ENCODE measurements at places on chromosomes 12 and 14.

GRCh38 chr14:66638689-66639088 lies 130.7 kb downstream of the GPHN start:
- peak; percentile 16 for DNase-seq

DNA sequence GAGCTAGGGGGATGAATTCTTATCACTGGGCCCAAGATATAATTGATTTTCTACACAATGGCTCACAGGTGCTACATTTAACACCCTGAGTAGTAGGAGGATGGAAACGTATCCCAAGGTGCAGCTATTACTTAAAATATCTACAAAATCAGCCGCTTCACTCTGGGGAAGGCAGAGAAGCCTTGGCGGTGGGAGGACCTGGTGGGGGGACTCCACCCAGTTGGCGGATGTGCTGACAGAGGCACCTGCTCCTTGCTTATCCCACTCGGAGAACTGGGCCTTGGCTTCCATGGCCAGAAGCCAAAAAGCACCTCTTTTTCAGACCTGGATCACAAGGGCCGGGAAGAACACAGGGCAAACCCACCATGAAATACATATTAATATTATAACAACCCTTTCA lies 106.3 kb downstream of the OTX2 start:
- DNase-seq, result no peak

- peak; percentile 63 for DNase-seq
These were observed 10.3 kb downstream of the TBPL2 start for GRCh38 chr14:55430024-55430690.

DNA sequence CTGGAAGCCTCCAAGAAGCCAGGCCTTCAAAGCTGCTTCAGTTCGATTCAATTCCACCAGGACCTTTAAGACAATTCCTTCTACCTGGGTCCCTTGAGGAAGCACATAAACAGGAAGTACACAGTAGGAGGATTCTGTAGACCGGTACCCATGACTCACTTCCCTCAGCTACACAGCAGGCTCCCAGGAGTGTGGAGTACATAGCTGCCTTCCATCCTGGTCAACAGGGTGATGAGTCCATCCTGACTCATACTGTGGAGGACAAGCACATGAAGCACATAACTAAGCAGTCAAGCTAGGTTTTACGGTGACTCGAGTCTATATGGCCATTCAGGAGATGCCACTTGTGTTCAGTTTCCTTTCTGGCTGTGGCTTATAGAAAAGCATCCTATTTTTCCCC lies 197.6 kb upstream of the RBM19 start:
- peak; percentile 91 for DNase-seq

DNA sequence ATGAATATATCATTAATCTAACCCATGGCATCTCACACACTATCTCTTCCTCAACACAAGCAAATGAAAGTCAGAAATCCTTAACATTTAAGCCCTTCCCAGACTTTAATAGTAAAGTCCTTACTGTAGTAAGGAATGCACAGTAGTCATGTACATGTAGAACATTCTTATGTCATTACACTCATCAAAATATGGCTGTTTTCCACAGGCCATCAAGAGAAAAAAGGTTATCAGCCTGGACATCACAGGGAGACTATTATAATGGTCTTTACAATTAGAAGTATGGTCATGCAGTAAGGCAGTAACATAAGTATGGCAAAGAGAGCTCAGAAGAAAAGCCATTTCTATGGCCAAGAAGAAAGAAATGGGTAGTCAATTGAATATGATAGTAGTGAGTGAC lies 121.2 kb downstream of the SLC6A15 start:
- no peak for DNase-seq

DNA sequence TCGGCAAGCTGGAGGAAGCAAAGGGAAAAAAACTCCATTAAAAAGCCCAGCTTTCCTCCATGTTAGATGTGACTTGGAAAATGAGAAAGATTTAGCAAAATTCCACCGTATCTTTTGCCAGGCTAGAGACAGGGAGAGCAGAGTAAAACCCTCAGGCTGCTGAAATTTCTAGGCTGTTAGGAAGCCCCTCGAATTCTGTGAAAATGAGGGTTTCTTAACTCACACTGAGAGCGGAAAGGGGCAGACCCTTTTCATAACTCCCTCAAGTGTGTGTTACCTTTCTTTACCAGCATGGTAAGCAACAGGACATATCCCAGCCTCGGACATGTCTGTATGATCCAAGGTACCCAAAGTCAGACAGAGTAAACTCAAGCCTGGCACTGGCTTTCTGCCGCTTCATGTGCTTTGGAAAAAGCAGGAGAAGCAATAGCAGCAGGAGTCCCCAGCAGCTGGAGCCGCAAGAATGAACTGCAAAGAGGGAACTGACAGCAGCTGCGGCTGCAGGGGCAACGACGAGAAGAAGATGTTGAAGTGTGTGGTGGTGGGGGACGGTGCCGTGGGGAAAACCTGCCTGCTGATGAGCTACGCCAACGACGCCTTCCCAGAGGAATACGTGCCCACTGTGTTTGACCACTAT lies at the start of gene RHOJ:
TSS of gene RHOJ (plus strand) at position 37 of the 637 bp plus-strand sequence. CDS start at position 464, 427 bp downstream.
- no peak for DNase-seq

DNA sequence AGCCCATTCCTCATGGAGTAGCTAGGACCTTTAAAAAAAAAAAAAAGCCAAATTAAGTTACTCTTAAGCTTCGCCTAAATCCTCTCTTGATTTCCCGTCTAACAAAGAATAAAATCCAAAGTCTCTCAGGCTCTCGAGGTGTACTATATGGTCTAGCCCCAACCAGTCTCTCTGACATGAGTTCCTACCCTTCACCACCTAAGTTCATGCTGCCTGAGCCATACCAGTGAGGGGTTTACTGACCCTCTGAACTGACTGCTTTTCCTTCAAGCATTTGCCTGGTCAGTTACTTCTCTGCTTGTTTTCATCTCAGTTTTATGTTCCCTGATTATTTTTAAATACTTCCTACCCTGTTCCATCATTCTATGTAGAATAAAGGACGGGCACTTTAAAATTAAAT lies 58.2 kb upstream of the KCNMB4 start:
- no peak for DNase-seq

DNA sequence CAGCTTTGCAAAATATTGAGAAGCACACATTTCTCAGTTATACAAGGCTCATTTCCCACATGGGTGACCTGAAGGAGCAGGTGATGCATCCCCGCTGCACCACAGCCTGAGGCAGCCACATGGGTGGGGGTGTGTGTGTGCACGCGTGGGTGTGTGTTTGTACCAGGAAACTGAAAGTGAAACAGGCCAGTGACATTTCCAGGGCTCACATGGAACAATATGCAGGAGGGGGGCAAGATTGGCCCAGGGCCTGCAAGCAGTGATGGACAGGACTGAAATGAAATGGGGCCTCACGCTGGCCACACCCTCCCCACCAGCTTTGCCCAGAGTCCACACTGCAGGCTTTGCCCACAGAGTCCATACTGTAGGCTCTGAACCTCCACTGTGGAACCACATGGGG lies 154.2 kb upstream of the PARP11 start:
- peak; percentile 26 for DNase-seq

DNA sequence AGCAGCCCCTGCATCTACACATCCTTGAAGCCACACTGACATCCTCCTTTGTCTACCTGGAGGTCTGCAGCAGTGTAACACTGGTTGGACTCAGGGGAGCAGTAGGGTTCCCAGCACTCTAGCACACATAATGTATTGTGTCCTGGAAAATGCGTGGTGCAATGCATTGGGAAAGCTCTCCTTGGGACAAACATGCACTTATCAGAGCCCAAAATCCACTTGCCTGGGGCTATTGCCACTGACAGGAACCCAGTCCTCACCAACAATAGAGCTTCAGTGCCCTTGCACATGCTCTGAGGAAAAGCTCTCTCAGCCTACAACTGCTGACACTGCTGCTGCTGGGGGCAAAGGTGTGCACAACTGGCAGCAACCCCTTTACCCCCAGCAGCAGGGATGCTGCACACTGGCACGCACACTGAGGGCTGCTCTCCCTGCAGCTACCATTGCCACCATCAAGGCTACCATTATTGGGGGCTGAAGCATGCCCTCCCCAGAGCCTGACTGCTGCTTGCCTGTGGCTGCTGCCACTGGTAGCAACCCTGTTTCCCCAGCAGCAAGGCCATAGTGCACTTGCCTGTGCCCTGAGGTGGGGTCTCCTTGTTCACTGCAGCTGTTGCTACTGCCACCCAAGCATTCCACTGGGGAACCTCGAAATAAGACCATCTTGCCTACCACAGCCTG lies 221.9 kb downstream of the SLC38A4 start:
- DNase-seq, result no peak

DNA sequence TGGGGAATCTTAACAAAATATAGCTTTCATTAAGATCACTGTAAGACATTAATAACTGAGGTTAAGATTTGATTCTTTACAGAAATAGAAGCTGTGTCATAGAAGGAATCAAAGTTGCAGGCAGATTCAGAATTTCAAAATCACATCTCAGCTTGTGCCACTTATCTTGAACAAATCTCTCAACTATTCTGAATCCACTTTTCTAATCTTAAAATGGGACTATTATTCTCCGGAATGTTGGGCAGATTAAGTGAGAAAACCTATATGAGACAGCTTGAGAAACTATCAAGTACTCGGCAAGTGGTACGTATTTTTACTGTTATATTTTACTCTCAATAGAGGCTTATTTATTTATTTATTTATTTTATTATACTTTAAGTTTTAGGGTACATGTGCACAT lies 28.4 kb downstream of the PZP start:
- no peak for DNase-seq

DNA sequence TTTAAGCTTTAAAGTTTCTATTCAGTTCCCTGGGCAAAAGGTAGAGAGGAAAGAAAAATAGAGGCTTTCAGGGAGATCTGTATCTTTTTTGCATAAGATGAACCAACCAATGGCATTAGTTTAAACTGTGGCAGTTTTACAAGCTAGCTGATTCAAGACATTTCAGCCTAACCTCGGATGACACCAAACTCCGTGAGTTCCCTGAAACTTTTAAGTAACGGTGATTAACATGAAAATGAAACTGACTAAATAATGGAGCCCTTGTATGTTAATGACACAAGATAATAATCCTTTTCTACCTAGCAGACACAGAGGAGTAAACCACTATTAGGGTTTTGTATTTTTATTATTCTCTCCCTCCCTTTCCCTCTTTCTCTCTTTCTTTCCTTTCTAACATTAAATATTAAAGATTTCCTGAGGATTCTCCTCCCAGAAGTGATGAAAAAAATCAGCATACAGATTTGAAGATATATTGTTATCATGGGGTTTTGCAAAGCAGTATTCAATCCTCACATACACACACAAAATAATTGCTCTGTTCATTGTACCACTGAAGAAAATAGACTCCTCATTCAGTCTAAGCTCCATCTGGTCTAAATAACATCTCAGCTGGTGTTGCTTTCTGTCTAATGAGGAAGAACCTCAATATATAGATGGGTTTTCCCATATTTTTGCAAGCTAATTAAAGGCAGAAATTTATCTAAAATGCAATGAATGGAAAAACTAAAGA lies 483.8 kb downstream of the NOVA1 start:
- DNase-seq, result no peak

DNA sequence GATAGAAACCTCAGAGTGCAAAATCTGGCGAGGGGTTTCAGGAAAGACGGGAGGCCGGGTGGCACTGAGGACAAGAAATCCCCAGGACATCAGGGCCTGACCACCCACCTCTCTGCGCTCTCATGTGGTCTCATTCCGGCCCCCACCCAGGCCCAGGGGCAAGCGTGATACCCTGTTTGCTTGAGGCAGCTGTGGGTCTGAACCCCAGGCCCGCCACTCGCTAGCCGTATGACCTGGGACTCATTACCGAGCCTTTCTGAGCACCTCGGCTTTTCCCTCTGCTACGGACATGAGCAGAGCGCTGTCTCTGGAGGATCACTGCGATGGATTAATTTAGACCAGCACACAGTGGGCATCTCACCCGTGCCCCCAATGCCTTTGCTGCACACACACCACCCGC lies 25.5 kb upstream of the BCDIN3D start:
- DNase-seq, result no peak

DNA sequence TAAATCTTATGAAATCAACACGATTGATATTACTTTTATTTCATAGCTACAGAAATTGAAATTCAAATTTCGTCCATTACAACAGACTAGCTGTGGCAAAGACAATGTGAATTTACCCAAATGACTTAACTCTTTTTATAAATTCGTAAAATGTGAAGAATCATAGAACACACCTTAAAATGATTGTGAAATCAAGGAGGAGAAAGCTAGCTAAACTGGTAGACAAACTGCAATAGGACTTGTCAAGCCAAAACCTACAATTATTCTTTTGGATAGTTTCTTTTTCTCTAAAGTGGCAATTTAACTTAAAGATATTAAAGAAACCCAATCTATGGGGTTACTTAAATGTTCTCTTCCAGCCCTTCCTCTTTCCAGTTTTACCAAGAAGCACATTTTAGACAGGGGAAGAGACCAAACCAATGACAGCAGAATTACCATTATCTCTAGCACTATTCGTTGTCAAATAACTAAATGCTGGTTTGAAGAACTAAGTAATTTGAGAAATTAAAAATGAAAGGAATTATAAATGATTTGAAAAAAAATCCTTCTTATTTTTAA lies 807 bp upstream of the SLC16A7 start:
- no peak for DNase-seq

- DNase-seq, result no peak
These were observed 194.4 kb downstream of the DAD1 start for GRCh38 chr14:22394616-22395015.

DNA sequence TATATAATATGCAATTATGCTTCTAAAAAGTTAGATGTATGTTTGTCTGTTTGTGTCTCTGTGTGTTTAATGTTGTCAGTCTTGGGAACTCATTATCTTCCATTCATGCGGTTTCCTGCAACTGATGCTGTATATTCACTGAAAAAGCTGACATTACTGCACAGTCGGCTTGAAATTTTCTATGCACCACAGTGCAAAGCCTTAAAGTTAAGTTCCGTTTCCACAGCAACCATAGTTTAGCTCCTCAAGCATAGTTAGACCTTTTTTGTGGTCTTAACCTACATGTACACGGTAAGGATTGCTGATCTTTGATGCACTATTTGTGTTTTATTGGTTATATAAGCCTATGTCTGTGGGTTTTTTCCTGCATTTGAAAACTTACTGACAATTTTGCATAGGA lies 309.4 kb downstream of the KCNC2 start:
- no peak for DNase-seq

DNA sequence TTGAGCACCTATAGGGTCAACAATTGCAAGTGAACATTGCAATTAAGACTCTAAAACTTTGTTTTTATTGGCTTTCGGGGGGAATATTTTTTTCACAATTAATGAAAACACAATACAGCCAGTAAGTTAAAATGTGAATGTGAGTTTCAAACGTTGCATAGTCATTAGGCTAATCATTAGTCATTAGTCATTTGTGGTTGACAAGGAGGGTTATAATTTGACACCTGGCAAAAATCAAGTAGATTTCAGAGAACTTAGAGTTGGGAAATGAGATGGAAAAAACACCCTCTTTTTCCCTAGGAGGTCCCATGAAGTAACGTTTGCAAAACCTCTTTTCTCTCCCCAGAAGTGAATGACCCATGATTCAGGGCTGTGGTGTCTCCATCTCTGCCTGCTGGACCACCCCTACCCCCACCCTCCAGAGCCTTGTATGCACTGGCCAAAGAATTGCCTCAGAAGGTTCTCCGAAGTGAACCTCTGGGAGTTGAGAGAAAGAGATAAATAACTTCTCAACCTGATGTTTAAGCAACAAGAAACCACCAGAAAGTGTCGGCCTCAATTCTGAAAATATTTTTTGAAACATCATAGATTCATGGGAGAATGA lies 196.3 kb downstream of the PAX9 start:
- DNase-seq, result no peak
